Activated gamma-delta T cell (primary cell): ENCODE measurements at places on chromosomes 13 and 19.

GRCh38 chr13:108993346-108993745 is 363.9 kb downstream of the MYO16 start:
- no peak for DNase-seq

DNA sequence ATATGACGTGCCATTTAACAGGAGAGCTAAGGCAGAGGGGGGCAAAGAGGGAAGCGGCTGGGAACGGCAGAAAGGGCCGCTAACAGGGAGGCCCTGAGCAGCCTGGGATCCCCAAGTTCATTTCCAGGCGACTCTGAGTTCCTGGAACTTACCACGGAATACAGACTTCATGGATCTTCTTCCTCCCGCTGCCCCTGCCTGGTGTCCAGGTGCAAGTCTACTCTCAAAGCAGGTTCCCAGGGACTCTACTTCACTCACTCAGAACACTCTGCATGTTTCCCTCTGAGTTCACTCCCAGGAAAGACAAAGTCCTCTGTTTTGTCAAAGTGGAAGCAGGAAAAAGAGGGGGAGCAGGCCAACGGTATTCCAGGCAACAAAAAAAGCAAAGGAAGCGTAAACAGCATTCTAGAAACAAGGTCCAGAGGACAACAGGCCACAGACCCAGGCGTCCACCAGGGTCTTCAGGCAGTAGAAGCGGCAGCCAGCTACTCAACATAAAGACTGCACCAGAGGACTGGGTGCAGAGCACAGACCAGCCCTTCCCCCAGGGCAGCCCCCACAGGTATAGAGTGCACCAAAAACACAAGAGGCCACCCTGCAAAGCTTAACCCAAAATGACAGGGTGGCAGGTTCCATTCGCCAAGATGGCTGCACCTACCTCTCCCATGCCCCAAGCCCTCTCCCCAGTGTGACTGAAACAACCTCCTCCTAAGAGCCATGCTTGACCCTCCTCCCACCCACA is 3.0 kb downstream of the MIER2 start:
- DNase-seq = no peak

GRCh38 chr13:113973218-113974164 is at the start of gene C13orf46:
C13orf46 (minus strand) TSS chr13:113974076; CDS start chr13:113973997, 79 bp downstream.
- DNase-seq = no peak

DNA sequence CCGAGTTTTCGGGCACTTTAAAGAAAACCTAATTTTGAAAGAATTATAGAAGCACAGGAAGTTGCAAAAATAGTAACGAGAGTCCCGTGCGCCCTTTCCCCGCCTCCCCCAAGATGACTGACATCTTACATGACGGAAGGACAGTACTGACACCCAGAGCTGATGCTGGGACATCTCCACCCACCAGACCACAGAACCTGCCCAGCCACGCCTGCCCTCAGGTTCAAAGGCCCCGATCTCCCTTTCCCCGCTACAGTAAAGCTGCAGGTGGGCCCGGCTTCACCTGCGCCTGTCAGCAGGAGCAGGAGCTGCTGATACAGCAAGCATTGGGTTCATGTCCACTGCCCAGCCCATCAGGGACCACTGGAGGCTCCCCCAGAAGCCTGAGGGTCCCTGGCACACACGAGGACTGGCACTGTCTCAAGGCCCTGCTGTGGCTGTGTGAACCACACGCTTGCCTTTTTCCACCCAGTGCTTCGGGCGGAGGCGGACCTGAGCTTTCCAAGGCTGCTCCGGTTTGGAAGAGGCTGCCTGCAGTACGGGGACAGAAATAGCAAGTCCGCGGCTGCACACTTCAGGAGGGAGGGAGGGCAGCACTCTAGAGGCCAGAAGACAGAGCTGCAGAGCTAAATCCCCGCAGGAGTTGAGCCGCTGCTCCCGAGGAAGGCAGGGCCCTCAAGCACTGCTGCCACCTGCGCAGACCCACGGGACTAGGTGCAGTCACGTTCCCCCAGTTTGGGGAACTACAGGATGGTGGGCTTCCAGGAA is 8.7 kb downstream of the MAP2K2 start:
- DNase-seq = no peak

DNA sequence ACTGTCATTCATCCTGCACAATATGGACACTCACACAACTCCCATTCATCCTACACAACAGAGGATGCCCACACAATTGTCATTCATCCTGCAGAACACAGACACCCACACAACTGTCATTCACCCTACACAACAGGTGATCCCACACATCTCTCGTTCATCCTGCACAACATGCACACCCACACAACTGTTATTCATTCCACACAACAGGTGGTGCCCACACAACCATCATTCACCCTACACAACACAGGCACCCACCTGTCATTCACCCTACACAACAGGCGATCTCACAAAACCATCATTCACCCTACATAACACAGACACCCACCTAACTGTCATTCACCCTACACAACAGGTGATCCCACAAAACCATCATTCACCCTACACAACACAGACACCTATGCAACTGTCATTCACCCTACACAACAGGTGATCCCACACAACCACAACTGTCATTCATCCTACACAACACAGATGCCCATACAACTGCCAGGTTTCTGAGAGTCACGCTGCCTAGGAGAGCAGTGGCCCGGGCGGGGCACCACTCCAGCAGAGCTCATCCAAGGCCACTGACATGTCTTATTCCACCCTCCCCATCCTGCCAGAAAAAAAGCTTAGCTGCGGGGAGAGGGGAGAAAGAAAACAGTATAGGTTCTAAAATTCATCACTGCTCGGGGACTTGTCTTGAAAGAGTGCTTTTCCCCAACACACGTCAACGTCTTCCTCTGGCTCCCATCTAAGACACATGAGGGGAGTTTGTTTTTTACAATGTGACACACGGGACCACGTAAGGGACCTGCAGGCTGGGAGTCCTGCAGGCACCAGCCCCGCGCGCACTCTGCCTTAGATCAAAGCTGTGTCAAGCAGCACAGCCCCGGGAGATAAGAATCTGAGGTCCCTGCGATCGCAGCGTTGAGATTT is 44.0 kb downstream of the KLF2 start:
- DNase-seq = peak; percentile 50

GRCh38 chr13:74651121-74651520 is 516.9 kb upstream of the KLF12 start:
- no peak for DNase-seq

- no peak for DNase-seq
Observed at GRCh38 chr19:32662186-32662585, 12.8 kb downstream of the ANKRD27 start.

- no peak for DNase-seq
Observed at GRCh38 chr13:107743100-107743499, 472.2 kb downstream of the LIG4 start.

GRCh38 chr19:35031072-35031881 is 1.0 kb downstream of the SCN1B start:
- no peak for DNase-seq

- DNase-seq = no peak
Observed at GRCh38 chr13:110240352-110240751, 66.6 kb downstream of the COL4A1 start.

- no peak for DNase-seq
Observed at GRCh38 chr19:10553087-10553667, 9.5 kb downstream of the ATG4D start.

DNA sequence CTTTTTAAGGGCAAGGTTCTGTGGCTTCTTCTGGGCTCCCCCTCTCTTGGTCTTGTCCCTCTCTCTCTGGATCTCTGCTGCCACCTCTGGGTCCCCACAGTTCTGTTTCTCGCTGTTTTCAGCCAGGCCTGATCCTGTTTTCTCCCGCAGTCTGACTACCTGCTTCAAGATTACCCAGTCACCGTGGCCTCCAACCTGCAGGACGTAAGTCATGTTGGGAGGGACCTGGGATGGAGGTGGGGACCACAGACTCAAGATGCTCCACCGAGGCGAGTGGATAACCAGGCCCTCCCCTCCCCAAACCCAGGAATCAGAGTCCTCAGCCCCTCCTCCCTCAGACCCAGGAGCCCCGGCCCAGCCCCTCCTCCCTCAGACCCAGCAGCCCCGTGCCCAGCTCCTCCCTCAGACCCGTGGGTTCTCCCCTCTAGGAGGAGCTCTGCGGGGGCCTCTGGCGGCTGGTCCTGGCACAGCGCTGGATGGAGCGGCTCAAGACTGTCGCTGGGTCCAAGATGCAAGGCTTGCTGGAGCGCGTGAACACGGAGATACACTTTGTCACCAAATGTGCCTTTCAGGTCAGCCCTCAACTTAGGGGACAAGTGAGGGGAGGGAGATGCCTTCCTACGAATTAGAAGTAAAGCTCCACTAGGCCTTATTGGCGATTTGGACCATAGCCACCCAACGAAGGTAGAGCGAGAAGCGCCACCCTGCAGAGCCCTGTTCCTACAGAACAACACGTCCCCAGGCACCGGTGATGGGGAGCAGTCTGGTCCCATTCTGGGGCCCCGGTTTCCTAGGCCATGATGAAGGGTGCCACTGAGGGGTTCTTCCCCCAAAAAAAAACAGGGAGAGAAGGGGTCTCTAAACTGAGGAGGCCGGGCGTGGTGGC is 2.2 kb downstream of the FLT3LG start:
- peak; percentile 33 for DNase-seq

DNA sequence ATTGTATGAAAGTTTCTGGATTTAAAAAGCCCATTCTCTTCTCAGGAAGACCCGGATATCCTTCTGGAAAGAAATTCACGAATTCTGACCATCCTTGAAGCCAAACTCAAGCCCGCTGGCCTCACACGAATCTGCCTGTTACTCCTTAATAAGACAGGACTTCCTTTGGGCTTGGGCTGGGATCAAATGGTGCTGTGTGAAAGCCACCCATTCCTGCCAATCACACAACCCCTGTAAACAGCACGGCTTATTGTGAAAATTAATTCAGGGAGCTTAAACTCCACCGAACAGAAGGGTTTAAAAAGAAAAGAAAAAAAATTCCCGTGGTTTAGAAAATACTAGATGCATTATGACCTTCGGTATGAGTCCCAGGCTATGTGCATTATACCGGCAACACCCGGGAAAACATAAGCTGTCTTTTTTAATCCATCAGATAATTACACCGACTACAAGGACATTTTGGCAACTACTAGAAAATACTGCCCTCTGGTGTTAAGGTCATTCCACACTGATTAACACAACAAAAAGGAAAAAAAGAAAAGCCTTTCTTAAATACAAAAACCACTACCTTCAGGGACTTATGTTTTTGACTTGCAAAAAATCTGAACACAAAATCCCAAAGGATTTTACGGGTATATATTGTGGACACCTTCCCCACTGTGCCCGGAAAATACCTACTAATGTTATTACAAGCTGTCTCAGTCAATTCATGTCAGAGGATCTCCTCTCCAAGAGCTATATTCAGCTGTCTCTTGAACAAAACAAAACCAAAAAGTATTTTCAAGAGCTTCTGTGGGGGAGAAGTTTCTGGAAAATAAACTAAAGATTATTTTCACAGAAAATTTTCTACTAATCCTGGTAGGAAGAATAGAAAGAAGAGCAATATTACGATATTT is 76.0 kb upstream of the LSM14A start:
- no peak for DNase-seq

- DNase-seq = no peak
Observed at GRCh38 chr19:11138601-11139300, 16.8 kb downstream of the SPC24 start.

GRCh38 chr13:79803989-79804388 is 323.0 kb downstream of the NDFIP2 start:
- no peak for DNase-seq

- no peak for DNase-seq
Observed at GRCh38 chr13:25406377-25406776, 34.6 kb downstream of the ATP8A2 start.

DNA sequence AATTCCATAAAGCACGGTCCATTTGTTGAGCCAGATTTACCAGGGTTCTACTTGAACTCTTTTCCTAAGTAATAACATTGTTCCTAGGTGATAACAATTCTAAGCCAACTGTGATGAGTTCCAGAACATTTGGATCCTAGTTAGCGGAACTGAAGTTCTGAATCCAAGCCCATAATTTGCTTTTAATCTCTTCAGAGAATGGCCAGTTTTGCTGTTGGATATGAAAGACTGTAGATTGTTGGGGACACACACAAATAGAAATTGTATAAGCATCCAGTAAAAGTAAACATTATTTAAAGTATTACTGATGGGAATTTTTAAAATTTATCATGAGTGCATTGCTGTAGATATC is 27.3 kb upstream of the STARD13 start:
- no peak for DNase-seq

- no peak for DNase-seq
Observed at GRCh38 chr13:67216864-67217263, 13.3 kb downstream of the PCDH9 start.

DNA sequence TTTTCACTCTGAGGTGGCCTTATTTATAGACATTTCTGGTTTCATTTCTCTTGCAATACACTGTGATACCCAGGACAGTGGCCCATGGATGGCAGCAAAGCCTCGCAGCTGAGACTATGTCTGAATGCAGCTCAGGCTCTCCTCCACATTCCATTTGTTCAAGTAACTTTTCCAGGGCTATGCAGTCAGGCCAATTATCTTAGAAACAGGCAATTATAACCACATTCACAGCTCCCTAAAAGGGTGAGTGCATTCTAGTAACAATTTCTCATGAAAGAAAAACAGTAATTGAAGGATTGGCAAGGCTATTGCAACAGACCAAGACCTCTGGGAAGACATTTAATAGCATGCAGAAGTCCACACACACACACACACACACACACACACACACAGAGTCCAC is 264.0 kb downstream of the TBC1D4 start:
- DNase-seq = no peak

- DNase-seq = no peak
Observed at GRCh38 chr13:41416276-41416675, 41.1 kb upstream of the RGCC start.

DNA sequence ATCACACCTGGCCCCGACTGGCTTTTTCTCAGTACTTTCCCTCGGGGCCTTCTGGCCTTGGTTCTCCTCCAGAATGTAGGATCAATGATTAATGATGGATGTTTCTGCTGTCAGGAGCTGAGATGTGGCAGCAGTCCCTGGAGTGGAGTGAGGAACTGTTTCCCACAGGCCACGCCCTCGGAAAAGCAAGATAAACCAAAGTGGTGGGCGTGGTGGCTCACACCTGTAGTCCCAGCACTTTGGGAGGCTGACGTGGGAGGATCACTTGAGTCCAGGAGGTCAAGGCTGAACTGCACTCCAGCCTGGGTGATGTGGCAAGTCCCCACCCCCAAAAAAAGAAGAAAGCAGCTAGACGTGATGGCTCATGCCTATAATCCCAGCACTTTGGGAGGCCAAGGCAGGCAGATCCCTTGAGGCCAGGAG is 7.1 kb upstream of the SHFL start:
- no peak for DNase-seq

DNA sequence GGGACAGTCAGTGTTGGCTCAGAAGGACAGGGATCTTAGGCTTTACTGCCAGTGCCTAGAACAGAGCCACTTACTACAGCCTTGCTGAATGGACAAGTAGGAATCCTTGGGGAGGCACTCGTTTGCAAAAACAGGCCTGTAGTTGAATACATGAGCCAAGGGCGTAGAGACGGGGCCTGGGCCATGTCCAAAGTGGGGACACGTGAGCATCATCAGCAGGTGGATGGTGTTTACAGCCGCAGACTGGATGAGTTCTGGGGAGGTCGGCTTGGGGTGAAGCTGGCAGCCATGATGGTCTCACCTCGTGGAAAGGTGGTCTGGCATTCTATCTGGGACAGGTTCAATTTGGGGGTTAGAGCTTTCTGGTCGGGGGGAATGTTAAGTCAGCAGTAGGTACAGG is 17.5 kb downstream of the RYR1 start:
- no peak for DNase-seq

- no peak for DNase-seq
Observed at GRCh38 chr13:35964863-35965180, 166.4 kb downstream of the DCLK1 start.

GRCh38 chr13:35014606-35015213 is 72.6 kb downstream of the NBEA start:
- no peak for DNase-seq
